Glutamatergic neuron (in vitro differentiated cells): ENCODE measurements at places on chromosomes 16 and 17. TPM values are rescaled to one million over a fixed set of nuclear protein-coding genes. Genes with fewer than 3 reads are reported as not detected.

DNA sequence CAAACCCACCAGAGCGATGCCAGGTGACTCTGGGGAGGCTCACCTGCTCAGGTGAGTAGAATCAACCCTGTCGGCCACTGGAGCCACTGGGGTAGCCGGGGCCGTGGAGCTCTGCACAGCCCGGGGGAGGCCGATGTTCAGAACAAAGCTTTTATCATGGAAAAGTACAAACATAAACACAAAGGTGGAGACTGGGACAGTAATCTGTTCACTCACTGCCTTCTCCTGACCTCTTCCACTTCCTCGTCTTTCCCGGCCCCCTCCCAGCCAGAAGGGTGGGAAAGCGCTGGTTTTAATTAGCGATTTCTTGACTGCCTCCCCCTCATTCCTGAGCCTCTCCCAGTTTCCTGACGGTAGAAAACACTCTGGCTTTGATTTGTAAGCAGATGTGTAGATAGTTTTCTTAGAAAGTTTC is 9.8 kb upstream of the TEX19 start:
- DNase-seq = no peak

- DNase-seq = peak; percentile 61
These were observed 60.3 kb upstream of the CIBAR2 start for GRCh38 chr16:85172455-85173145.

- DNase-seq = no peak
These were observed 985 bp downstream of the SGSM2 start for GRCh38 chr17:2338315-2338657.

GRCh38 chr17:40321961-40322357 is 13.0 kb downstream of the RARA start:
- no peak for DNase-seq

GRCh38 chr17:39069114-39069756 is 82.2 kb downstream of the PLXDC1 start:
- no peak for DNase-seq

DNA sequence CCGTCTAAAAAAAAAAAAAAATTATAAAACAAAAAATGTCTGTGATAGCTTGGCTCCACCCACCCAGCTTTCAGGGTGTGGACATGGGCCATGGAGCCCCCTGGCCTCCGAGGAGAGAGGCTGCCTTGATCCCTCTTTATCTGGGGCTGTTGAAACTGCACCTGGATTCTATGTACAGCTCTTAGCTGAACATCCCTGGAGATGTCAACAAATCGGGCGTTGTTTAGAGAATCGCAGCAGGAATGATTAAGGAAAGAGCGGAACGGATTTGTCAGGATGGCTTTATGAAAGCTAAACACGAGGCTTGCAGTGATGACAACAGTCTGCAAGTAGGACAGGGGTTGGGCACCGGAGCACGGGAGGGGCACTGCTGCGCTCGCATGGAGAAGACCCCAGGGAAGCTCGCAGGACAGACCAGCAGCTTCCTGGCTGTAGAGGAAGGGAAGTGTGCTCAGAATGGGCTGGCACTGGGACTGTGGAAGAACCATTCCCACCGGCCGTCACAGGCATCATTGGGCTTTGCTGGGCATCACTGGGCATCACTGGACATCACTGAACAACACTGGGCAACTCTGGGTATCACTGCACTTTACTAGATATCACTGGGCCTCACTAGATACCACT is 195.8 kb upstream of the FOXF1 start:
- DNase-seq = no peak

DNA sequence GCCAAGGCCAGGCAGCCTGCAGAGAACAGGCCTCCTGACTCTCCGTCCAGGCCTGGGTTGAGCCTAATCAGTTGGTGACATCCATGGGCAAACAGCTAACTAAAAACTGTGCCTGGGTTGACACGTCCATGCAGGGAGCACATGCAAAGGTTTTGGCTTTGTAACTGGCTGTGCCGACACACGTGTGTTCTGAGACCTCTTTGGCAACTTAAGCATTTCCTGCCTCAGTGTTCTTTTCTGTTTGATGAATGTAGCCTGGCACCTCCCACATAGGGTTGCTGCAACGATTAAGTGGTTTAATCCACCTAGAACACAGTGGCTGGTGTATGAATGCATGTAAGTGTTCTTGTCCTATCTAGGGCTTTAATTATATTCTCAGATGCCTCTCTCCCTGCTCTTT is 3.2 kb downstream of the BCO1 start:
- no peak for DNase-seq

DNA sequence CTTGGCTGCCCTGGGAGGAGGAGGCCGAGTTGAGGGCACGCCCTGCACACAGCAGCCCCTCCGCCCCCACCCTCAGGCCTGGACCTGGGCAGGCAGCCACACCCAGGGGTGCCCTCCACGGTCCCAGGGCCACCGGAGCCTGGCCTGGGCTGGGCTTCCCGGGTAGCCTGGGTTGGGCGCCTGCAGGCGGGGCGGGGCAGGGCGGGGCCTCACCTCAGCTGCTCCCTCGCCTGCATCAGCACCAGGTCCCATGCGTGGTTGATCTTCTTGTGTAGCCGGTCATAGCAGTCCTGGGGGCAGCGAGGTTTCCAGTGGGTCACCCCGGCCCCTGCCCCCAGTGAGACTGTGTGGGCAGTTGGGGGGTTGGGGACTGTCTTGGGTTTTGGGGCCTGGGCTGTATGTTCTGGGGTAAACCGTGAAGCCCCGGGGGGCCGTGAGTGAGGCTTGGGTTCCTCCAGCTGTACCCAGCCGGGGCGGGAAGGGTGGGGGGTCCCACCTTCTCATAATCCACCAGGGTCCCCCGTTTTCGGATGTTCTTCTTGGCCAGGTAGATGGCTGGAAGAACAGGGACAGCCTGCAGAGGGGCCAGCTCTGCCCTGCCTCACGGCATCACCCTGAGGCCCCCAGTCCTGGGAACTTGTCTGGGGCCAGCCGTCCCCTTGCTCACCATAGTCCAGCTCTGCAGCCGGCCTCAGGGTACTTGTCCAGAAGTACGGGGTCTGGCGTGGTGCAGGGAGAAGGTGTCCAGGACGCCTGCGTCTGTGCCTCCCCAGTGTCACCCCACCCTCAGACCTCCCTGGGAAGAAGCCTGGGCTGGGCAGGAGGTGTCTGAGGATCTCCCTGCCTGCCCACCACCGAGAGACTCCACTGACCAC is 2.0 kb downstream of the RGS11 start:
- no peak for DNase-seq

- DNase-seq = no peak
These were observed 1.5 kb upstream of the CLEC10A start for GRCh38 chr17:7081341-7082062.

MYO1D gene
- total RNA-seq = 5.3 TPM

GPR179 gene
- 0.07 TPM for total RNA-seq
